Activated gamma-delta T cell (primary cell): ENCODE measurements at places on chromosomes 7 and 10.

DNA sequence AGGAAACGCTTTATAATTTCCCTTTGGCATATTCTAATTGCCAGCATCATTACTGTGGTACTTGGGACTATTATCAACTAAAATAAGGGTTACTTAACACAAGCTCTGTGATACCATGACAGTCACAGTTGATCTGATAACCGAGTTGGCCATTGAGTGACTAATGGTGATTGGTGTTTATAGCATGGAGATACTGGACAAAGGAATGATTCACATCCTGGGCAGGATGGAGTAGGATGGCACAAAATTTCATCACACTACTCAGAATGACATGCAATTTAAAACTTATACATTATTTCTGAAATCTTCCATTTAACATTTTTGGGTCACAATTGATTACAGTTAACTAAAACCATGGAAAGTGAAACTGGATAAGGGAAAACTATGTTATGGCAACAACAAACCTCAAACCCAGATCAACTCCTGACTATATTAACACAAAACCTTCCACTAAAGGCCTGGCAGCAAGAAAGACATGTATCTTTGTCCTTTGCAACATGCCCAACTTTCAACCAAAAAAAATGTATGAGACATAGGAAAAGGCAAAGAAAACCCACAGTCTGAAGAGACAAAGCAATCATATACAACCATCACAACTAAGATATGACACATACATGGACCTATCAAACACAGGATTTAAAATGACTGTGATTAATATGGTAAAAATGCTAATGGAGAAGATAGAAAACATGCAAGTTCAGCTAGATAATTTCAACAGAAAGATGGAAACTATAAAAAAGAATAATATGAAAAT is 208.5 kb upstream of the NRP1 start:
- DNase-seq = no peak

- DNase-seq = no peak
These were observed 212.7 kb upstream of the ZNF804B start for GRCh38 chr7:88546808-88547207.

GRCh38 chr7:150820578-150821198 is 20.1 kb downstream of the TMEM176A start:
- DNase-seq = no peak

DNA sequence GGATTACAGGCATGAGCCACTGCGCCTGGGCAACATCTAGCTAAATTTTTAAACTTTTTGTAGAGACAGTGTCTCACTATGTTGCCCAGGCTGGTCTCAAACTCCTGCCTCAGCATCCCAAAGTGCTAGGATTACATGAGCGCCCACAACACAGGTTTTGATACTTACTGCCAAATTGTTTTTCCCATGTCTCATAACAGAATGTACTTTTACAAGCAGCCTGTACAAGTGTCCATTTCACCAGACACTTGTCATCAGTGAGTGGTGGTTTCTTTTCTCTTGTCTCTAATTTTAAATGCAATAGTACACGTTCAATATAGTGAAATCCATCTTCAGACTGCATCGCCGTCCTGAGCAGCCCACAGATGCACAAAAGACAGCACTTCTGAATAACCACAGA is 116.4 kb upstream of the LYZL2 start:
- no peak for DNase-seq

GRCh38 chr10:77834943-77835668 is 91.4 kb downstream of the DLG5 start:
- DNase-seq = no peak

- no peak for DNase-seq
These were observed 96.4 kb downstream of the WDR37 start for GRCh38 chr10:1152386-1153250.

- no peak for DNase-seq
These were observed 69.3 kb upstream of the PDZD8 start for GRCh38 chr10:117444497-117445040.

DNA sequence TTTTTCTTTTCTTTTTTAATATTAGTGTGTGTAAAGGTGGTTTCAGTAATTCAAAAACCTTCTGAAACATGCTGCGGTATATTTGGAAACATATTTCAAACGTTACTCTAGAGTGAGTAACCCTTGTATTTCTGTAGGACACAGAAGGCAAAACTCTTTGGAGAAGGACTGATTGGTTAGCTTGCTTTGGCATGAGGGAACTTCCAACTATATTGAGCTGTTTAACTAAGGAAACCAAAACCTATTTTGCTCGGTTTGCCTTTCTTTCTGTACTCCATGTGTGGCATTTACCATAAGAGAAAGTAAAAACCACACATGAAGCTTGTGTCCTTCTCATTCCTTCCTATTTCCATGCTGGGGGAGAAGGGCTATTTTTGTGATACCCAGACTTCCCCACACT is 149.8 kb downstream of the DYNC1I1 start:
- no peak for DNase-seq

DNA sequence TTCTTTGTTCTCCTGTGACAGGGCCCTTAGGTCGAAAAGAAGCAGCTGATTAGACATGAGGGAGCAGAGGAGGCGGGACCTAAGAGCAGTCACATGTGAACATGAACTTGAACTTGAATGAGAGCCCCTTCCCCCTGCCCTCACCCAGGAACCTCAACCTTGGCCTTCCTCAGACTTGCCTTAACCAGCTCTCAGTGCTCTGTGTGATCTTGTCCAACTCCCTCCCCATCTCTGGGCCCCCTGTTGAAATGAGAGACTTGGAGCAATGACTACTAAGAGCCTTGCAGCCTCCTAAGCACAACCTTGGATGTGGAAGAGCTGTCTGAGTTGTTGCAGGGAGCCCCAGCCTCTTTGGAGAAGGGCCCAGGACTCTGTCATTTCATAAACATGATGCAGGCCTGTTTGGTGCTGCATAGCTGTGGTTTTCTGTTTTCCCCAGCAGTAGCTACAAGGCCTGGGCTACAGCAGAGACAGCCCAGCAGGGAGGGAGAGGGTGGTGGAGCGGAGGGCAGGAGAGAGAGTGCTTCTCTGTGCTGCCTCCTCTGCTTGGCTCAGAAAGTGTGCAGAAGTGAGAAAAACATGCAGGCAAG is 123.9 kb upstream of the ZMIZ1 start:
- no peak for DNase-seq

- no peak for DNase-seq
These were observed 18.6 kb downstream of the RABGEF1 start for GRCh38 chr7:66758950-66759628.

DNA sequence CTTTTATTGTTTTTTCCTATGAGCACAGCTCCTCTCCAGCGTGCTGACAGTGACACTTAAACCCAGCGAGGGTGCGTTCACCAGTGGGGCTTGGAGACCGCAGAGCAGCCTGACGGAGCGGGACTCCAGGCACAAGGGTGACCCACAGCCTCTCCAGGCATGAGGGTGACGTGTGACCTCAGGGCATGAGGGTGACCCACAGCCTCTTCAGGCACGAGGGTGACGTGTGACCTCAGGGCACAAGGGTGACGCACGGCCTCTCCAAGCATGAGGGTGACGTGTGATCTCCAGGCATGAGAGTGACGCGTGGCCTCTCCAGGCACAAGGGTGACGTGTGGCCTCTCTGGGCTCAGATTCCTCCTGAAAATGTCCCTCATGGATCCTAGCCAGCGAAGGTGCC is 164.3 kb upstream of the TCERG1L start:
- no peak for DNase-seq

- no peak for DNase-seq
These were observed 96.1 kb downstream of the PPP1R3C start for GRCh38 chr10:91536733-91537132.

DNA sequence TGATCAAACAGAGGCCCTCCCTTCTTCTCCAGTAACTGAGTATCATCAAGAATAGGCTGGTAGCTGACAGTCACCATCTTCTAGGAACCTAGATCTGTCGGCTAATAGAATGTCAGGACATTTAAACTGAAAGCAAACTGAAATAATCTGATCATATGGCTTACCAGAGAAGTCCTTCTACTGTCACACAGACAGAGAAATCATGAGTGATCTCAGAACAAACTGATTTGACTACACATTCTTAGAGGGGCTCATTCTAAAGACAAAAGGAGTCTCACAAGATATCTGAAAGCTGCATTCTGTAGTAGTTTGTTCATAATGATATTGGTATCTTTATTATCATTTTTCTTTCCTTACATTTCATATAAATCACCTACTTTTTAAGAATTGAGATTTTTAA is 130.9 kb upstream of the ADCY1 start:
- no peak for DNase-seq

DNA sequence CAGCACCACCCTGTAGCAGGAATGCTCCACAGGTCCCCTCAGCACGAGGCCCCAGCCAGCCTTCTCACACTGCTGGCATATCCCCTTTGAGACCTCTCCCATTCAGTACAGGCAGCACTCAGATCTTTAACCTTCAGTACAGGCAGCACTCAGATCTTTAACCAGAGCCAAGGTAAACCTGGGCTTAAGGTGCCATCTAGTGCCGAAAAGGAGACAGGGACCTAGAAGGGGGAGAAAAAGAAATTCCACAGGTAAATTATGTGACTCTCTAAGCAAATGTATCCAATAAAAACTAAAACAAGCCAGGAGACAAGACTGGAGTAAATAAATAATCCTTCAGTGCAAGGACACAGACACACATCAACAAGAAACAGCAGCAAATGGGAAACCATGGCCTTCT is 358.6 kb downstream of the PTPRN2 start:
- no peak for DNase-seq

DNA sequence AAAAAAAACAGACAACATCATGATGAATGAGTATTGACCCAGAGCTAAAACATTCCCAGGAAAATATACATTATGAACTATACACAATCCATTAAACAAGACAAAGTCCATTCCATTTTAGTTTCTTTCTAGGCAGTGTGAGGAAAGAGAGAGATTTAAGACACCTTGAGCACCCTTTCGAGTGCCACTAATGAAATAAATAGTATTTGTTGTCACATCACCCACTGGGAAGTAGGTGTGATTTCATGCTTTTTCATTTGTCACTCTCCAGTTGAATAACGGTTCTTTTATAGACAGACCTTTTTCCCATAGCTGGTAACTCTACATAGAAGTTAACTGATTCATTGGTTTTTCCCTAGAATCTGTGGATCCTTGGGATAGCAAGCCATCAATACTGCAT is 29.9 kb upstream of the SEMA3A start:
- no peak for DNase-seq

DNA sequence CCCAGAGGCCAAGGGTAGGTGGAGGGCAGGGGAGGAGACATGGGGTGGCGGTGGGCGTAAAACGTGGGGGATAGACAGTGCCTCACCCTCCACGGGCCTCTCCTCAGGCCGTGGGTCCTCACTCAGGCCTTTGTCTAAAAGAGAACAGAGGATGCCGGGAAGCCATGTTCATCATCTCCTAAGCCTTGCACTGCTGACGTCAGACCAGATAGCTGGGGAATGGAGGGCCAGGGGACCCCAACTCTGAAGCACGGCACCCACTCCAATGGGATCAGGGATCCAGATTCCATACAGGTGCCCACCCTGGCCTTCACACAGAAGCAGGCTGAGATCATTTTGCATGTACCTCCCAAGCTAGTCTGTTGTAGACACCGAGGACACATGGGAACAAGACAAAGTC is 83.4 kb upstream of the TMEM248 start:
- DNase-seq = no peak

- no peak for DNase-seq
These were observed 1015.6 kb downstream of the NRG3 start for GRCh38 chr10:82890573-82890972.

- DNase-seq = no peak
These were observed 41.8 kb downstream of the PDLIM1 start for GRCh38 chr10:95248989-95249388.

- DNase-seq = peak; percentile 59
These were observed 132.4 kb downstream of the FAM53B start for GRCh38 chr10:124611738-124612137.

DNA sequence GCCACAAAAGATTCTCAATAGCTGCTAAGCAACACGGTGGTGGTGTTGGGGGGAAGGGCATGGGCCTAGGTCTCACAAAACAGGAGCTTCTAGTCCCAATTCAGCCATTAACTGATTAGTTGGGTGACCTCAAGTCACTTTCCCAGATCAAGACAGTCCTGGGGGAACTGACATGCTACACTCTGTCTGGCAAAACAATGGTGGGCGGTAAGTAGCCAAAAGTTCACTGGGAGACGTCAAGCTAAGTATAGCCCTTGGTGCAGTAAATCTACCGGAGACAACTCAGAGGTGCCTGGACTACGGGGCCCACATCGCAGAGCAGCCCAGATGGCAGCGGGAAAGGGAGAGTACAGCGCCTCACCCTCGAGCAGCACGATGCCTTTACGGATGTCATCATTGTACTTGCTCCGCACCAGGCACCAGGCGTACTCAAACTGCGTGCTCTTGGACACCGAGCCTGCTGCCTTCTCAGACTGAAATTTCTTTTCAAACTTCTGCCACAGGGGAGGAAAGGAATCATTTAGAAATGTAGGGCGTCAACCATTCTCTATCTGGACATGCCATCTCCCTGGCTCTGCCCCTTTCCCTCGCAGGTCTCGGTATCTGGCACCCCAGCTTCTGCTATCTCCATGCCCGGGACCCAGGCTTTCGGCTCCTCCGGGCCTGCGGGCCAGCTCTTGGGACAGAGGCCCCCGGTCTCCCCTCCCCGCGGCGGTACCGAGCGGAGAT is 1.1 kb downstream of the FIS1 start:
- no peak for DNase-seq

GRCh38 chr10:127034034-127034633 is 128.9 kb downstream of the DOCK1 start:
- no peak for DNase-seq

DNA sequence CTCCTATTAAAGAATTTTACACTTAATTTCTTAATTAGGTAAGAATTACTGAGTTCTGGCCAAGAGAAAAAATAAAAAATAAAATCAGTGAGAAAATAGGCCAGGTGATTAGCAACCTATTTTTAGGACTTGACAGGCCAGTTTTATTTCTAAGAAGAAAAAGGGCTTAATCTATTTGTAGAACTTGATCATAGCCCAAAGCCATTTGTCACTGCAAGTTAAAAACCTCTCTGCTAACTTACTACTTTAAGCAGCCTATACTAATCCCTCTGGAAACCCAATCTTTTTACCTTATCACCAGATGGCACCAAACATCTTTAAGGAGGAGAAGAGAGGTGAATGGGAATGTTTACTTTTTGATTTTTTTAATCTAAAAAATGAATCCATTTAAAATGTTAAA is 222.1 kb upstream of the RHOBTB1 start:
- no peak for DNase-seq

- no peak for DNase-seq
These were observed 8.3 kb downstream of the CAMK1D start for GRCh38 chr10:12357525-12358151.
